ENCODE measurements at places on chromosomes 6 and 20.

- no peak for DNase-seq
Measured at GRCh38 chr20:62011403-62011790, 54.3 kb downstream of the TAF4 start.

DNA sequence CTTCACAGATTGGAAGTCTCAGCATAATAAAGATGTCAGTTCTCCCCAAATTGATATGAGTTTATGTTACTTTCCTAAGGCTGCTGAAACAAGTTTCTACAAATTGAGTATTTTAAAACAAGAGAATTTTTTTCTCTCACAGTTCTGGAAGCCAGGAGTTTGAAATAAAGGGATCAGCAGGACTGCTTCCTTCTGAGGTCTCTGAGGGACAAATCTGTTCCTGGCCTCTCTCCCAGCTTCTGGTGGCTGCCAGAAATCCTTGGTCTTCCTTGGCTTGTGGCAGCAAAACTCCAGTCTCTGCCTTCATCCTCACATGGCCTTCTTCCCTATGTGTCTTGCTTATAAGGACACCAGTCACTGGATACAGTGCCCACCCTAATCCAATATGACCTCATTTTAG, 136.1 kb downstream of the TFAP2A start:
- no peak for DNase-seq

GRCh38 chr6:19137505-19137904, 699.7 kb upstream of the ID4 start:
- DNase-seq, result no peak

DNA sequence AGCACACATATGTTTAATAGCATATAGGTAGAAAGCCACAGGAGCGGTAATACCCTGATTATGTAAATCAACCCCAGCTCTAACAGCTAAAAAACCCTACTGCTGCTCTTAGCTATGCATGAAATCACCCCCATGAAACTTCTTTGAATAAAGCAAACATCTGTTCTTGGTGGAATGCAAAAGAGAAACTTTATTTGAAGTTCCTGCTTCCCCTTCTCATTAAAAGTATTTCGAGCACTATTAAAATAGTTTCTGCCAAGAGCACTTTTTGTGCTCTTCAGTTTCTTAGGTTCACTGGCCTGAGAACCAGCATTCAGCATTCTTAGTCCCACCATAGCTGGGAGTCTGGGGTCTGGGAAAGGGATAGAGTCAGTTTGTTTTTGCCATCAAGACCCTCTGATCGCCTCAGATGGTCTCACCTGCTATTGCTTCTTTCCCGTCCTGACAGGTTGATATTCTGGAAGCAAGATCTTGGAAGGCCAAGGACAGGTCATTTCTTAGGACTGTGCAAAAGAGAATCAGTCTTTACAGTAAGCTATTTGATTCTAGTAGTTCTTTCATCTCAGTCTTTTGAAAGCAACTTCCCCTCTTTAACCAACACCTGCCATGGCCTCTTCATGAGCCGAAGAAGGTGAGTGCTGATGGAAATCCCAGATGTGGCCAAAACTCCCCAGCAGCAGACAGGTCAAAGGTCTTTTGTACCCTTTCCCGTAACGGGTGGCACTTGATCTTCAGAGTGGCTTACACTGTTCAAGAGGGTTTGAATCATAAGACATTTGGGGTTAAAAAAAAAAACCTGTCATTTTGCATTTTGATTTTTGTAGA, 76.5 kb upstream of the TMEM170B start:
- DNase-seq, result no peak

- DNase-seq, result no peak
Measured at GRCh38 chr6:78700991-78701390, 166.4 kb upstream of the IRAK1BP1 start.

DNA sequence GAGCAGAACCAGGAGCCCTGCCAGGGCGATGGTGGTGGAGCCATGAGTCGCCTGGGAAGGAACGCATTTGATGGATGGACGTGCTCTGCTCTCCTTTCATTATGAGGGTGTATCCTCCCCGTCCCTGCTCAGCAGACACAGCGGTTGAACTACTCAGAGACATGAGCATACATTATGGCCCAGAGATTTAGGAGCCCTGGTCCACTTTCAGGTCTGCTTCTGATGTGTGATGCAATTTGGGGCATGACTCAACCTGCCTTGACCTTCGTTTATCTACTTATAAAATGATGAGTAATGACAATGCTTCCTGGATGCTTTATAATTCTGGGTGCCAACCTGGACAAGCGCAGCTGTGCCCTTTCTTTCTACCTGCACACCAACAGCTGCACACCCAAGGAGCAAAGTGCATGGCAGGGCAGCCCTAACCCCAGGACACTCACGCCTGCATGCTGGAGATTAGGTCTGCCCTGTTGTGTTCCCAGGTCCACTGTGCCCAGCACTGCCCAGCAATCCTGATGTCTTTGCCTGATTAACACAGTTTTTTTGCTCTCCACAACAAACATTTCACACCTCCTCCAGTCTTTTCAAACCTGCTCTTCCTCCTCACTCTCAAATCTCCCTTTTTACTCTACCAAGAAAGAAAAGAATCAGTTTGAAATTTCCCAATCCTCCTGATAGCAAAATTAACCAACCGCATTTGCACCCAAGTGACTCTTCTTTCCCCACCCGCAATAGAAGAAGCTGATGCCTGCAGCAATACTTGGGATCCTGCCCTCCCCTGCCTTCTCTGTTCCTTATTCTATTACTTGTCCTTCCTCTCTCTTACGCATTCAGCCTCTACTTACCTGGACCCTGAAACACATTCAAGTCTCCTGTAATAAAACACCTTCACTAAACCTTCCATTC, 81.2 kb downstream of the EZR start:
- DNase-seq, result no peak

- DNase-seq, result no peak
Measured at GRCh38 chr6:142686507-142686887, 258.5 kb downstream of the HIVEP2 start.

DNA sequence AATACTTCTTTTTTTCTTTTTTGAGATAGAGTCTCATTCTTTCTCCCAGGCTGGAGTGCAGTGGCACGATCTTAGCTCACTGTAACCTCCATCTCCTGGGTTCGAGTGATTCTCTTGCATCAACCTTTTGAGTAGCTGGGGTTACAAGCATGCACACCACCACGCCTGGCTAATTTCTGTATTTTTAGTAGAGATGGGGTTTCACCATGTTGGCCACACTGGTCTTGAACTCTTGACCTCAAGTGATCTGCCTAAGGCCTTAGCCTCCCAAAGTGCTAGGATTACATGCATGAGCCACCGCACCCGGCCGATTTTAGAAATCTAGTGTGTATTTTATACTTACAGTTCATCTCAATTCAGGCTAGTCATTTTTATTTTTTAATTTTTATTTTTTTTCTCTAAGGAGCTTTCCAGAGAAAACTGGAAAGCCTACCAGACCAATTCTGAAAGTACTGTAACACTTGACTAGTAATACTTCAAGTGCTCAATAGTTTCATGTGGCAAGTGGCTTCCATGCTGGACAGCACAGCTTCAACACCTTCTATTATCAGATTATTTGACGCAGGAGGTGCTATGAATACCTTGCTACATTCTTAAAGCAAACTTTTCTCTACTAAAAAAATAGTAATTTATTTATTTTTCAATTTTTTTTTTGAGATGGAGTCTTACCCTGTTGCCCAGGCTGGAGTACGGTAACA, 25.0 kb downstream of the POLR1C start:
- DNase-seq, result no peak

GRCh38 chr6:110567957-110568696, 91.7 kb upstream of the SLC22A16 start:
- DNase-seq, result no peak

DNA sequence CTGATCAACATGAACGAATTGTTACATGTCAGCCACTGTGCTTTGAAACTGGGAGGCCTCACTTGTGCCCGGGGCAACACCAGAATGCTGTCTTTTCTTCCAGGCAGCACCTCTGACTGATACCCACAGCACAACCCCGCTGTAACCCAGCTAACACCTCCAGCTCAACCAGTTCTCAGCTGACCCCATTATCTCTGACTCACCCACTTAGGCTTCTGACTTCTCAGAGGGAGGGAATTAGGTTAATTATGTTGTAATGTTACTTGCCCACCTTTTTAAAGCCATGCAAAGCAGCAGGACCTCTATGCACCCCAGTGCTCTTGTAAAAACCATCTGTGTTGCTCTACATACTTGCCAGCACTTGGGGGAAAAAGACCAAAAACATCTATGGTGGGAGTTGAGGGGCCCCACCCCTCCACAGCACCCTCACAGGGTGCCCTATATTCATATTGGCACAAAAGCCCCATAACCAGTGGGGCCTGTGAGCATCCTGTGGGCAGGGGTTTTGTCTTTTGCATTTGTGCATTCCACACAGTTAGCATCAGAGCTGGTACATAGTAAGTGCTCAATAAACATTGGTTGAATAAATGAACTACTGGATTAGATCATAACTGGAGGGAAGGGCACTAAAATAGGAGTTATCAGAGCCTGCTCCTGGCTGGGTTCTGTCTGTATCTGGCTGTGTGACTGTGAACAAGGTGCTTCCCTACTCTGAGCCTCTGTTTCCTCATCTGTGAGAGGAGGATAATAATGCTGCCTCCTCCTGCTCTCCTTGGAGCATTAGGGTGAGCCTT, 22.3 kb downstream of the BNIP5 start:
- DNase-seq, result no peak

DNA sequence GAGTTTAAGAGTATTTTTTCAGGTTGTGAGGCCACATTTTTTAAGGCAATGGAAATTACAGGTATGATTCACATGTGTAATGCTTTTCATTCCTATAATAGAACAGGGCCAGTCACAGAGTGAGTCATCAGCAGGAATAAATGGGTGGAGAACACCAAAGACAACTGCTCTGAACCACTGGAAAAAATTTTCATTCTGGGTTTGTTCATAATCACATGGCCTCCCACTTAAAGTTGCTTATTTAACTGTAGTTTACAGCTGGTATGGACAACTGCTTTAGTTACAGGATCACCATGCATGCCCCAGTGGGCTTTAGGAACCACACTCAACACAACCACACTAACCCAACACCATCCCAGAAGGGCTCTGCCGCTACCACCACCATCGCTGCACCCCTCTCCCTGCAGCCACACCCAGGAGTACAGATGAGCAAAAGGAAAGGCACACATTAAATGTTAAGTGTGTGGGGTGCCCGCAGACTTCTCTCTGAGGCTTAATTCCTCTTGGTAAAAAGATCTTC, 107.0 kb upstream of the DST start:
- DNase-seq, result no peak

DNA sequence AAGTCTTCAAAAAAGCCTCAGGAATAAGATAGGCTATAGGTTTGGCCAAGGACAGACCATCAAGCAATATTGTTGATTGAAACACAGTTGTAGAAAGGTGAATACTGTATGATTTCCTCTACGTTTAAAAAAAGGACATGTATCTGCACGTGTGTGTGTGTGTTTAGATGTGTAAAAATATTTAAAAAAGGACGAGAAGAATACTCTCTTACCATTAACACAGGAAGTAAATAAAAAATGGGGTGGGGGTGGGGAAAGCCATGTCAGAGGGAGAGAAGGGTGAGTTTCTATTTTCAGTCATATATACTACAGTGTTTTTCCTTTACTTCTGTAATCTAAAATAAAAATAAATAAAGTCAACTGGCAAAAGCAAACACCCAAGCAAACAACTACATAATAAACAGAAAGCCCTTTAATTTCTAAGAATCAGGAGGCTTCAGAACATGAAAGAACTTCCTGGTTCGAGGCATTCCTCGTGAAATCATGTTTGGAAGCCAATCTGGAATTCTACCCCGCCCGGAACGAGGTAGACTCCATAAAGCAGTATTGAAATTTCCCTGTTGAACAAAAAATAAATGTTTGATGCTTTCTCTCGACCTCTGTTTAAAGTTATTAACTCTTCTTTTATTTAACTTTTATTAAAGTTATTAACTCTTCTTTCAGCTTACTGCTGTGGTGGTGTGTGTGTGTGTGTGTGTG, 158.1 kb upstream of the ZNF217 start:
- DNase-seq, result no peak

GRCh38 chr6:144181639-144182038, 31.3 kb downstream of the STX11 start:
- DNase-seq, result no peak

DNA sequence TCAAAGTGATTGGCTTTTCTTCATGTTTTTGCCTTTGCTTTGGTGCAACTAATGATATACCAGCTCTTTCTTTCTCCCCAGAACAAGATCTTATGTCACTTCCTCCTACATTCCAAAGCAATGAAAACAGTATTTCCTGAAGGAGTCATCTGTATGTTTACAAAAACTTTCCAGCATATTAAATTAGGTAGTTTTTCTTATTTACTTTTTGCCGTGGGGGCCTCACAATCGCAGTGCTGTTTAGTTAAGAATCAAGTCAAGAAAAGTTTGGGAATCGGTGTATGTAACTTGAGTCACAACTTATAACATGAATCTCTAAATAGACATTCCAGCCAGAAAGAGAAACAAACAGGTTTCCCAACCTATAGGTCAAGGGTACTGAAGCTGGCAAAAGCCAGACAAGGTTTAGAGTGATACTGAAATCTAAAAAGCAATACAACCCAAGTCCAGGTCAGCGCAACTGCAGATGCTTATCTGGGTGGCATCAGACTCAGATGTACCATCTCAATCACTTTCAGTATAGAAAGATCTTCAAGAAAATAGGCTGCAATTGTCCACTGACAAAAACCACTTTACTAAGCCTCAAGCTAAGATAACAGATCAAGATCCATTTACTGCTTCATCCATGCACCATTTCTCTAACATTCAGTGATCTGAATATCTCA, 63.6 kb downstream of the IPCEF1 start:
- DNase-seq, result no peak

All from activated naive CD4-positive, alpha-beta T cell (primary cell).